ENCODE measurements at places on chromosomes 4 and X. TPM values are rescaled to one million over a fixed set of nuclear protein-coding genes. Genes with fewer than 3 reads are reported as not detected.

DNA sequence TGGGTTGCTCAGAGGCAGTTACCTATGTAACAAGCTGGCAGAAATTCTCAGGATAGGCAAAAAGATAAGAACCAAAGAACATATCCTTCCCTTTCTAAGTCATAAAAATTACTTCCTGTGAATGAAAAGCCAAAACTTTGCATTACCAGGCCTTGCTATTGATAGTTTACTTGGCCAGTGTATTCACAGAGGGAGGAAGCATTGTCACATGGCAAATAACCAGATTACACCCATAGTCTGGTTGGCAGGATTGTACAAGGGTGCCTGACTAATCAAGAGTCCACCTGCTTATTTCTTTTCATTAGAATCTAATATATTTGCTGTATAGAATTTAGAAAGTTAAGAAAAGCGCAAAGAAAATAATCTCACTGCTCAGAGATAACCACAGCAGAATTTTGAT, 14.1 kb downstream of the XIAP start:
- DNase-seq: no peak

GRCh38 chrX:20315140-20315539, 48.4 kb upstream of the RPS6KA3 start:
- DNase-seq: no peak

GRCh38 chr4:71303850-71304249, 35.0 kb upstream of the SLC4A4 start:
- DNase-seq: no peak

PRDM8 gene
- total RNA-seq: 8.3 TPM

SRPK3 gene
- total RNA-seq: 2.7 TPM

NPY5R gene
- 0.99 TPM for total RNA-seq

ACE2 gene
- total RNA-seq: 1.8 TPM
